ENCODE measurements at places on chromosomes 5 and 9.

DNA sequence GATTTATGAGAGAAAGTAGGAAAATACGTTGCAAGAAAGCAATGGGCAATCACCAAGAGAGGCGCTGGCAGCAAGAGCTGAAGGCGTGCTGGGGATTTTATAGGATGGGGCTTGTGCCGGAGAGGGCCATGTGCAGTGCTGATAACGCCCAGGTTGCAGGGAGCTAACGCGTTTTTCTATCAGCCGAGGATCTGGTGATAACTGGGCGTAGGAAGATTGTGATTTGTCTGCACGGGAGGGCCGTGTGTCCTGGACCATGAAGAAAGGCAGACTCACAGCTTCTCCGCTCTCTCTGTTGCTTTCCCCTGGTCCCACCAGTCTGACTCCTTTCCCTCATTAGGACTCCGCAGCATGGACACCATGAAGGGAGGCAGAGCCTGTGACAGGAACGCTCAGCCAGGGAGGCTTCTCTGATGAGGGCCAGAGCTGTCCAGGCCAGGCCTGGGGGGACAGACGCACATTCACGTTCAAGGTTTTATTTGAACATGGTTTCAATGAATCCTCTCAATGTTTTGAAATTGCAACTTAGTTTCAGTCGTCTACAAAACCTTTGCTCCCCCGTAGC, 11.9 kb upstream of the CACNA1B start:
- DNase-seq = no peak

DNA sequence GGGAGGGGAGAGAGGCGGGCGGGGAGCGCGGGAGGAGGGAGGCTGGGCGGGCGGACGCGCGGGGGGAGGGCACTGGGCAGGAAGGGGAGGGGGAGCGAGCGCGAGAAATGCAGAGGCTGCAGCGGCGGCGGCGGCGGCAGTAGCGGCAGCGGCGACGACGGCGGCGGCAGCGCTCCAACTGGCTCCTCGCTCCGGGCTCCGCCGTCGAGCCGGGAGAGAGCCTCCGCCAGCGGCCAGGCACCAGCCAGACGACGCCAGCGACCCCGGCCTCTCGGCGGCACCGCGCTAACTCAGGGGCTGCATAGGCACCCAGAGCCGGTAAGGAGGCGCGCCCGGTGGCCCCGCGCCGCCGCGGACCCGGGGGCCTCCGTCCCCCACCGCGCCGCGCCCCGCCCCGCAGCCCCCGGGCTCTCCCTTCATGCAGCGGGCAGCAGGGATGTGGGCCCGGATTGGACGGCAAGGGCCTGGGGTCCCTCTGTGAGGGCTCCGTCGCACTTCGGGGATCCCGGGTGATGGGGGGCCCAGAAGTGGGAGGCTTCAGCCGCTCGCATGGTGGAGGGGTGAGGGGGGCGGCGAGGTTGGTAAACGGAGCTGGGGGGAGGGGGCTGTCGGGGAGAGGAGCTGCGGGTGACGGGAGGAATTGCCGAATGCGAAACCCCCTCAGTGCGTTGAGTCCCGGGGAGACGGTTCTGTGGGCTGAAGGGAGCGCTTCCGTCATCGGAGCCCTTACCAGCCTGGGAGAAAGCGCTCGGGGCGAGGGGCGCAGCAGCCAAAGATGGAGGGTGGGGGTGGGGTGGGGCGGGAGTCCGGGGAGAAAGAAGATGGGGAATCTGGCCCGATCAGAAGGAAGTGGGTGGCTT, at the start of gene BASP1:
BASP1 (plus strand) TSS at position 139 of the 860 bp plus-strand sequence. CDS start 57,586 bp downstream, outside the sequence.
- DNase-seq = peak; percentile 76

GRCh38 chr5:140220032-140220697, 45.2 kb downstream of the CYSTM1 start:
- no peak for DNase-seq

- no peak for DNase-seq
These were observed 11.6 kb downstream of the TMOD1 start for GRCh38 chr9:97512966-97513560.

- DNase-seq = no peak
These were observed 88.4 kb upstream of the SH3PXD2B start for GRCh38 chr5:172542651-172543131.

- DNase-seq = no peak
These were observed 137.3 kb upstream of the KIF2A start for GRCh38 chr5:62168506-62169281.

DNA sequence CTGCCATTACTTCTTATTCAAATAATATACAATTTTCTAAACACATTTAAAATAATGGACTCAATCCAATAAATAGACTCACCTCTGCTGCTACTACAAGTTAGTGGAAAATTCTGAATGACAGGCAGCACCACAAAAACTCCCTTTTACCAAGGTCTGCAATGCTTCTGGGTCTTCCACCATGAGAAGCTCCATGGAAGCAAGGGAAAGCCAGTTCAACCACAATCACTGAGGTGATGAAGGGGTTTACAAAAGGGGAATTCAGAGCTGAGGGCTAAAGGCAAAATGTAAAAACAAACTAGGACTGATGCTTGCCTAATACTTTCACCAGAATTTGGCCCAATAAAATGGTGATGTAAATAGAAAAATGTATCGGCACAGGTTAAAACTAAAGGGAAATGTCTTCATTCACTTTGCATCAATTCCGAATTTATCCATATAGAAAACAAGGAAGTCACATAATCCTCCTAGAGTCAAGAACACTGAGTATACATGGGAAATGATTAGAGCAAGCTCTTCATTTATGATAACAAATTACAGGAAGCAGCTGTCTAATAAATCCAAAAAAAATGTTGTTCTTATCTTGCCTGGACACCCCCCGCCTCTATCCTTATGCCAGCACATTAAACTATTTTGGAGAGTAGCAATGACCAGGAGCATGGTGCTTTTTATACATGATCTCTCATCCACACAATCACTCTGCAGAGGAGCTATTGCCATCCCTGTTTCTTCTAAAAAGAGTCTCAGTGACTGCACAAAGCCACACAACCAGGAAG, 66.3 kb upstream of the NFIB start:
- no peak for DNase-seq

DNA sequence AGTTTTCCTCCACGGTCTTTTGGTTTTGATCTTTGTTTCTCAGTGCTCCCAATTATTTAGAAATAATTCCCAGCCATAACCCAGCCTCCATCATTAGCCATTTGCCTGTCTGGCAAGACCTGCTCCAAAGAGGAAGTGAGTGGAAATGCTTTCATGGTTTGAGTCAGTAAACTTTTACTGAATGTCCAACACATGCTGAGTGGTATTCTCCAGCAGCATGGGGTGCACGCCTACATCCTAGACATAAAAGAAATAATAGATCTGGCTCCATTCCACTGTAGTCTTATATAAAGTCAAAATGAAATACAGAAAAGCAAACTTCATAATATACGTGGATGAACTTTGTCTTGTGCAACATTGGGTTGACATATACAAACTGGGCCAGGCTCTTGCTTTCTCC, 757.2 kb downstream of the TLE1 start:
- DNase-seq = no peak

DNA sequence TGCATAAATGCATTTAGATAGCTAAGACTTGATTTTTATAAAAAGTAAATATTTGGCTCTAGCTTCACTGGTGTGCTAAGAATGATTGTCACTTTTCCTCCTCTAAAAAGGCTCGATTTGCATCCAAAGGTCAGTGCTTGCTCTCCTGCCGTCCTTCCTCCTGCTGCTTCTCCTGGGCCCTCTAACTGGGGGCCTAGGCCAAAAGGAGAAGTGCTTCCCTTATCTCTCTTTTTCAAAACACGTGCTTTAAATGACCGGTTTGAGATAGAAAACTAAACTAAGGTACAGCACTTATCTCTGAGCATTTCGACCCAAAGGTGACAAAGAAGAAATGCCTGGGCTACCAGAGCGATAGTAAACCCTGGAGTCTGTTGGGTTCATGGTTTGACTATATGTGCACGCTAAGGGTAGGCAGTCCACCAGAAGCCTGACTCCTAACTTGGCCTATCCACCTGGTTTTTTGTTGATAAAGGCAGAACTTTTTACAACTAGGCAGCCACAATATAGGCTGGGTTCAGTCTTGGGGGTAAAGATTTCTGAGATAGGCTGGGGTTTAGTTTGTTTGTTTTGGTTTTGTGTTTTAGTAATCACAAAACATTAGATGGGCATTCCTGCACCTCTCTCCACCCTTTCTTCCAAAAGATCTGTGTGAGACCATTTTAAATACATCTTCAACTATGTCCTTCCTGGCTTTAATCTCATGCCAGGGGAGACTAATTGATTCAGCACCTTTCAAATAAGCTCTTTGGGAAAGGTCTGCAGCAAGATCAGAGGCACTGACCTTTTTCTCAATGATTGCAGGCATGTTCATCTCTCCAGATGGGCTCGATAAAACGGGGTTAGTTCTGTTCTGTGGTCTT, 3.8 kb downstream of the NR2F1-AS1 start:
- DNase-seq = no peak

- no peak for DNase-seq
These were observed 6.8 kb downstream of the RASEF start for GRCh38 chr9:83056174-83056573.

- DNase-seq = no peak
These were observed 21.3 kb downstream of the WWC1 start for GRCh38 chr5:168312606-168313295.

- no peak for DNase-seq
These were observed 109.5 kb upstream of the RAD23B start for GRCh38 chr9:107173422-107174180.

Data from hepatic stellate cell (primary cell).